HuH-7.5 (cell line): ENCODE measurements at places on chromosomes 7 and 10.

DNA sequence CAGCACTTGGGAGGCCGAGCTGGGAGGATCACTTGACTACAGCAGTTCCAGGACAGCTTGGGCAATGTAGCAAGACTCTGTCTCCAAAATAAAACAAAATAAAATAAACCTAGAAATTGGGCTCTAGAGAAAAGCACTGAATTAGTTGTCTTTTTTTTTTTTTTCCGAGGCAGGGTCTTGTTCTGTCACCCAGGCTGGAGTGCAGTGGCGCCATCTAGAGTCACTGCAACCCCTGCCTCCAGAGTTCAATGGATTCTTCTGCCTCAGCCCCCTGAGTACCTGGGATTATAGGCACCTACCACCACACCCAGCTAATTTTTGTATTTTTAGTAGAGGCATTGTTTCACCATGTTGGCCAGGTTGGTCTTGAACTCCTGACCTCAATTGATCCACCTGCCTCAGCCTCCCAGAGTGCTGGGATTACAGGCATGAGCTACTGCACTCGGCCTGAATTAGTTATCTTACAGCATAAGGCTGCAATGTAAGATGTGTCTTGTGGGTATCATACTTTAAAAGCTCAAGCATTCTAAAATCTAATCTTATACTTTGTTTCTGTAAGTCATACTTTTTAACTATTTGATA is 12.8 kb downstream of the MEIG1 start:
- no peak for DNase-seq

- DNase-seq, result no peak
Measured at GRCh38 chr10:86333826-86334487, 32.6 kb downstream of the GRID1 start.

DNA sequence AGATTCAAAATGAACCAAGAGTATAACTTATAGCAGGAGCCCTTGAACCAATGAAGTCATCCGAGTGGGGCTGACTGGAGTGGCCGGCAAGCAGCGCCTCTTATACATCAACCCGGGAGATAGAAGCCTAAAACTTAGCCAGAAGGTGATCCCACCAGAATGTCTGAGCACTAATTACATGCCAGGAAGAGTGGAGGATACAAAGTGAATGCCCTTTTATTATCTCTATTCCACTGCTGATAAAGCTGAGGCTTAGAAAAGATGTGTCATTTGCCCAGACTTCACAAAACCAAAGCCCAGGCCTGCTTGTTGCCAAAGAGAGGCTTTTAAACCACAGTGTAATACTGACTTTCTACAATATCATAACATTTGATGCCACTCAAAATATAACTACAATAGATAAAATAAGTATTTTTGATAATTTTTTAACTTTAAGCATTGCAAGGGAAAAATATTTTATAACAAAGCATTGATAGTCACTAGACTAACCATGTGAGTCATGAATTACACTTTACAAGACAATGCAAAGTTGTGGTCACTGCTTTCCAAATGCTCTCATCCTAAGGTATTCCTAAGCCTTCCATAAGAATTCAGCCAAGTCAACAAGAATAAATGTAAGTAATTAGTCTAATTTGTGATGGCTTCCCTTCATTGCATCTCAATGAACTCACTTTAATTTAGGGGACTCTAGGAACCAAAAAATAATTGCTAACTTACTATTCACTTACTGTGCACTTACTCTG is 58.6 kb upstream of the ARID5B start:
- DNase-seq, result no peak

DNA sequence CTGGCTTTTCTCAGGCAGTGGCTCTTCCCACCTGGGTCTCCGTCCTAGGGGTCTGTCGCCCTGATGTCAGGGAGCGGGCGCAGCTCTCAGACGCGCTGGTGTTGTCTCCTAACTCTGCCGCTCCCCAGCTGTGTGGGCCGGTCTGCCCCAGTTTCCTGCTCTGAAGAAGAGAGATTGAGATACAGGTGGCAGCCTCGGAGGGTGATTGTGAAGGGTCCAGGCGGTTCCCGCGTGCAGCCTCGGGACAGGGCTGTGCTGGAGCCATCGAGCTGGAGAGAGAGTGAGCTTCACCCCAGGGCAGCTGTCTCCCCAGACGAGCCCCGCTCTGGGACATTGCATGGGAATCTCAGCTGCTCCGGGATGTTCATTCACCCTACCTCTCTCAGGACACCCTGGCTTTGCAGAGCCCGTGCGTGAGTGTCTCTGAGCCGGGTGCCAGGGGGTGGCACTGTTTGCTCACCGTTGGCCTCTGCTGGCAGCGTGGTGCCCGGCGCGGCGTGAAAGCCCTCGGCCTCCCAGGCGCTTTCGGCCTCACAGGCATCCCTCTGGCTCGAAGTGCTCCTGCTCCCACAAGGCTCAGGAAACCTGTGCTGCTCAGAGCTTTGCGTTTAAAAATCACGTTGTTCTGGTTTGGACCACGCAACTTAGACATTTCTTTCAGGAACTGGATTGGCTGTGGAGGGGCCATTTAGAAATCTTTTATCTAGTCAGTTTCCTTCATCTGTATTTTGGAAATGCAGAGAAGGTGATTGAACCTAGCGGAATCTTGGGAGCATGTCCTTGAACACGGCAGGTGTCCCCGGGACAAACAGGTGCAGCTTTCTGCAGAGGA is 33.8 kb upstream of the ZFAND2A start:
- DNase-seq, result peak; percentile 57

DNA sequence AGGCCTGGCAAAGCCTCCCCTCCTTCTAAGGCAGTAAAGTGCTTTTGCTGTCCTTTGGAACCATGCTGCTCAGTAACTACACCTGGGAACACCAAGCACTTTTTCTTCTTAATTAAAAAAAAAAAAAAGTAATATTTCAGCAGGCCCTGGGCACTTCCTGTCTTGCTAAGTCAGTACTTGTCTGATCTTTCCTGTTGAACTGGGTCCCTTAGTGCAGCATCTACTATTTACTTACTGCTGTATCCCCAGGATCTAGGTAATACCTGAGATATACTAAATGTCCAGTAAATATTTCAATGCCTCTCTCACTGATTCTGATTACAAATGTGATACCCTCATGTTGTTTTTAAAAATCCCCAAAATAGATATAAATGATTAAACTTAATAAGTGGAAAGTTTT is 77.4 kb downstream of the PPP1R3C start:
- DNase-seq, result no peak

DNA sequence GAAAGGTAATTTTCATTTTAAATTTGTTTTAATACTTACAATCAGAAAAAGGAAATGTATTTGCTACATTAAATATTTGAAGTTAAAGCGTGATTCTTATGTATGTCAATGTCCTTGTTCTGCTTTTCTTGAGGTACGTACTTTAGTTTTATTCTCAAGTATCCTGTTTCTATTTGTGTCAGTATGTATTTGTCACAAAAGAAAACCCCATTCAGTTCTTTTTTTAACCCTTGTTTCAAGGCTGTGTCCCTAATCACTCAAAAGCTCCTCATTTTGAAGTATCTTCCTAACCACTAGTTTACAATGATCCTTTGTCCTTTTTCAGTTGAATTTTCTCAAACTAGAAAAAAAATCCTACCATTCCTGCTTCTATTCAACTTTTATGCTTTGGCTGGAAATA is 25.2 kb downstream of the NHLRC2 start:
- no peak for DNase-seq
